ENCODE measurements at places on chromosomes 1 and 21. TPM values are rescaled to one million over a fixed set of nuclear protein-coding genes. Genes with fewer than 3 reads are reported as not detected.

CR1 gene
- total RNA-seq: 11.4 TPM

ADGRL2 gene
- 104 TPM for total RNA-seq

HTR6 gene
- total RNA-seq: not detected

SH2D2A gene
- total RNA-seq: 3.8 TPM

RBM15 gene
- total RNA-seq: 22.1 TPM

OR2T2 gene
- not detected for total RNA-seq

KCNK1 gene
- 7.3 TPM for total RNA-seq

ASAP3 gene
- 35.9 TPM for total RNA-seq

SPRR2B gene
- not detected for total RNA-seq

- no peak for DNase-seq
Observed at GRCh38 chr1:101165954-101166353, 70.9 kb upstream of the S1PR1 start.

GRCh38 chr1:234518876-234519275 is 39.9 kb upstream of the TARBP1 start:
- DNase-seq: no peak

GRCh38 chr1:234823191-234824176 is 213.5 kb upstream of the IRF2BP2 start:
- no peak for DNase-seq

GRCh38 chr1:71862756-71863155 is 419.6 kb downstream of the NEGR1 start:
- no peak for DNase-seq

- no peak for DNase-seq
Observed at GRCh38 chr1:231778009-231778719, 151.6 kb downstream of the DISC1 start.

DNA sequence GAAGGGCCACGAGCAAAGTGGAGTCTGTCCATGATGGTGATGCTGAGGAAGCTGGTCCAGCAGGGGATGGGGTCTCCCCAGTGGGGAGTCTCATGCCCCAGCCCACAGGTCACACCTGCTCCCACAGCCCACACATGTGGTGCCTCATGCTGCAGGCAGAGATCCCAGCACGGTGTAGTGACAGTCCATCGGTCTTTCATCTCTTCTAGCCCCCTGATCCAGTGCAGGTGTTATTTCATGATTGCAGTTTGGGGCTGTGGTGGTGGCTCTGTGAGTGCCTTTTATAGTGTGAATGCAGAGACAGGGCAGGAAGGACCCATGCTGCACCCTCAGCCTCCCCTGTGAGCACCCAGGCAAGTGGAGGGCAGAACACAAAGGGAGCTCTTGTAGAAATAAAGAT is 45.0 kb downstream of the UBASH3A start:
- DNase-seq: no peak

DNA sequence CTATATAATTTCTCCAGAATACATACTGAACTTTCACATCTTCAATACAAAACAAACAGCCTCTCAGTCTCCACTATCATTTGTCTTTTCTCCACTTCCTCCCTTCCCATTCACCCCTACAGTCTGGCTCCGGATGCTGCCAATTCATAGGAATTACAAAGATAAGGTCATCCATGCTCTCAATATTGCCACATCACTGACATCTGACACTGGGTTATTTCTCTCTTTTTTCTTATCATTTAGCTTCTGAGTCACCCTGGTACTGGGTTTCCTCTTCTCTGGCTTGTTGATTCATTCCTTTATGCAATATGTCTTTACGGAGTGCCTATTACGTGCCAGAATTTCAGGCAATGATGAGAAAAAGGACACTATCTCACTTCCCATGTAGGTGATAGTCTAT is 3.1 kb upstream of the SH3BP5L start:
- DNase-seq: no peak
